ENCODE measurements at places on chromosomes 4 and X. TPM values are rescaled to one million over a fixed set of nuclear protein-coding genes. Genes with fewer than 3 reads are reported as not detected.

MAGEA2 gene
- not detected for total RNA-seq

S100G gene
- not detected for total RNA-seq

ETNPPL gene
- total RNA-seq, result not detected

MAGEB2 gene
- not detected for total RNA-seq

- no peaks in the 10 kb centered on the region for H3K36me3 ChIP-seq
- no peak overlapping the region for H3K27ac ChIP-seq
- peak; percentile 31 for DNase-seq
- H3K4me1 ChIP-seq, result peaks cover 34% of the 10 kb centered on the region
- no peak overlapping the region for H3K4me3 ChIP-seq
These were observed 1.6 kb upstream of the EFNB1 start for GRCh38 chrX:68827256-68827655.

DNA sequence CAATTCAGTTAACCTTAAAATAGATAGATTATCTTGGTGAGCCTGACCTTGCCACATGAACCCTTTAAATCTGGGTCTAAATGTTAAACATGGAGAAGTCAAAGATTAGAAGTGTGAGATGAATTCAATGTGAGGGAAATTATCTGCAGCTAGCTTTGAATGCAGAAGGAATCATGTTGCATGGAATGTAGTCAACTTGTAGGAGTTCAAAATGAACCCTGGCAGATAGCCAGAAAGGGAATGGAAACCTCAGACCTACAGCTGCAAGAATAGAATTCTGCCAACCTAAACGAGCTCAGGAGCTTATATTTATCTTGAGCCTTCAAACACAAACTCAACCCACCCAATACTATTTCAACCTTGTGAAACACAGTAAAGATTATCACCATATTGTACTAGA, 632.5 kb downstream of the KCTD8 start:
- no peaks in the 10 kb centered on the region for H3K36me3 ChIP-seq
- DNase-seq, result no peak
- H3K4me1 ChIP-seq, result no peaks in the 10 kb centered on the region
- H3K27ac ChIP-seq, result no peak overlapping the region
- no peak overlapping the region for H3K4me3 ChIP-seq
- no peaks in the 10 kb centered on the region for H3K27me3 ChIP-seq

DNA sequence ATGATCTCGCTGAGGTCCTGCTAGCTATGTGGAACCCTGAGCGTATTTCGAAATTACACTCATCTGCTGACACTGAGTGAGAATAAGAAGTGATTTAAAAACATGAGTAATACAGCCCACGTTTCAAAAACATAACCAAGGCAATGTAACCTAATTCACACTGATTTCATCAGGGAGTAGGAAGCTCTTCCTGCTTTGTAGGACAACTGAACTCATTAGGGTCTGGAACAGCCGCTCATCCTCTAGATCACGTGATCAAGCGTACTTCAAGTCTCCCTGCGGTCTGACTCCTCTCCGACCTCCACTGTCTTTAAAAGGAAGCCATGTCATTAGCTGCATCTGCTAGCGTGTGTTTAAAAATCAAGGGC, 138.0 kb downstream of the NSUN7 start:
- no peaks in the 10 kb centered on the region for H3K4me1 ChIP-seq
- no peak overlapping the region for H3K4me3 ChIP-seq
- peaks cover 61% of the 10 kb centered on the region for H3K36me3 ChIP-seq
- DNase-seq, result no peak
- no peaks in the 10 kb centered on the region for H3K27me3 ChIP-seq

GRCh38 chr4:176443117-176443516, 123.4 kb downstream of the SPCS3 start:
- no peaks in the 10 kb centered on the region for H3K36me3 ChIP-seq
- H3K4me3 ChIP-seq, result no peak overlapping the region
- no peaks in the 10 kb centered on the region for H3K4me1 ChIP-seq
- DNase-seq, result no peak
- H3K27me3 ChIP-seq, result no peaks in the 10 kb centered on the region
- H3K27ac ChIP-seq, result no peak overlapping the region

DNA sequence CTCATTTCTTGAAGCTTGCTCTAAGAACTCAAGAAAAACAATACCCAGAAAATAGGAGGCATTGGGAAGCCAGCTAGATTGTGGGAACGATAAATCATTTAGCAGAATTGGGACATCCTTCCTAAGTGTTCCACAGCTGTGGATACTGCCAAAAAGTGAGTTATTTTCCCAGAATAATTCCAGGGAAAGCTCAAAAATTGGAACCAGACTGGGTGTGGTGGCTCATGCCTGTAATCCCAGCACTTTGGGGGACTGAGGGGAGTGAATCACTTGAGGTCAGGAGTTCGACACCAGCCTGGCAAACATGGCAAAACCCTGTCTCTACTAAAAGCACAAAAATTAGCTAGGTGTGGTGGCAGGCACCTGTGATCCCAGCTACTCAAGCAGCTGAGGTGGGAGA, 68.2 kb upstream of the GK2 start:
- H3K27me3 ChIP-seq, result no peaks in the 10 kb centered on the region
- H3K4me3 ChIP-seq, result no peak overlapping the region
- no peaks in the 10 kb centered on the region for H3K36me3 ChIP-seq
- H3K4me1 ChIP-seq, result peaks cover 11% of the 10 kb centered on the region
- H3K27ac ChIP-seq, result no peak overlapping the region
- no peak for DNase-seq
